Memory B cell (primary cell): ENCODE measurements at places on chromosomes 2 and 18.

DNA sequence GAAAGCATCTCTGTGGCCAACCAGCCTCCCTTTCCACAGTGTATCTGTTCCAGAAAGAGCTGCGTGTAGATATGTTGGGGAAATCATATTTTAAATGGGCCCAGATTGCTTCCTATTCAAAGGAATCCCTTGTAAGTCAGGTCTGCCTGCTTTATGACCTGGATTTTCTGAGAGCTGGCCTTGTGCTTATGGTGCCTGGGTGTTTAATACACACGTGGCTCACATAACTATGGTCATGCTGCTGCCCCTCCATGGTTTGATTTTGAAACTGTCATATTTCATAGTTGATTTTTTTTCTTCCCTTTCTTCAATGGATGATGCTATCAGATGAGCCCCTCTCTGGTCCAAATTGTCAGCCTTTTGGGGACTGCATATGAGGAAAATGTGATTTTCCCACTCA lies 111.5 kb upstream of the CNGA3 start:
- H3K4me1 ChIP-seq, result no peaks in the 10 kb centered on the region
- no peak overlapping the region for H3K27ac ChIP-seq
- DNase-seq, result no peak
- H3K4me3 ChIP-seq, result no peak overlapping the region

GRCh38 chr2:95356821-95357700 lies 45.4 kb upstream of the FAHD2A start:
- peaks cover 5% of the 10 kb centered on the region for H3K27me3 ChIP-seq
- H3K4me3 ChIP-seq, result no peak overlapping the region
- no peaks in the 10 kb centered on the region for H3K4me1 ChIP-seq

DNA sequence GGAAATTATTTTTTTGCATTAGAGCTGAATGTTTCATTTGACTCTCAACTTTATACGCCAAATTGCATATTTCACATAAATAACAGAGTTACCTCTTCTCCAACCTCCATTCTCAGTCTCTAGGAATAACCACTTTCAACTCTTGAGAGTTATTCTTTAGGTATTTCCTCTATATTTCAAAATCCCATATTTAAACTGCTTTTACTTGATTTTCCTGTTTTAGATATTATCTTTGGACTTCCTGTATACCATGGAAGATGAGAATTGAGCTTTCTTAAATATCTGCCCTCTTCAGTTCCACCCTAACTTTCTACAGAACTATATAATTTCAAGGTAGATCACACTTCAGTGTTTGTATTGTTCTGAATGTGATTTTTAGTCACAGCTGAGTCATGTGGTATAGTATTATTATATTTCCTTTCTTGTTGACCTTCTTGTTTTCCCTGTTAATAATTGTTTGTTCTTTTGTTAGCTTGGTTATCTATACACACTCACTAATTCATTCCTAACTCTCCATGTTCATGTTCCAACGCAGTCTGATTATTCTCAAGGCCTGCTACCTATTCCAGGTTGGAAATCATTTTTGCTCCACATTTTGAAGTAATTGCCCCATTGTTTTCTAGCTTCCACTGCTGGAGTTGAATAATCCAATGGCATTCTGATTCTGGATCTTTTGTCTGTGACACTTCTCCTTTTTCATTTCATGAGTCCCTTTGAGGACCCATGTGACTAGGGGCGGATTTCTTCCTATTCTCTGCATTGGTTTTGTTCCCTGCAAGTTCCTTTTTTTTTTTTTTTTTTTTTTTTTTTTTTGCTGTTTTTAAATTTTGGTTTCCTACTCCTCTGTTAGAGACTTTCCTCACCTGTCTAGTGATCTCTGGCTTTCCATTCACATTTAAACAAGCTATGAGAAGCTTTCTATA lies 156.8 kb upstream of the RBMS1 start:
- no peaks in the 10 kb centered on the region for H3K36me3 ChIP-seq
- no peak for DNase-seq
- no peak overlapping the region for H3K27ac ChIP-seq
- H3K4me1 ChIP-seq, result peaks cover 5% of the 10 kb centered on the region
- no peaks in the 10 kb centered on the region for H3K27me3 ChIP-seq
- no peak overlapping the region for H3K4me3 ChIP-seq

GRCh38 chr2:74845217-74845751 lies 11.4 kb downstream of the HK2 start:
- H3K27ac ChIP-seq, result no peak overlapping the region
- no peak overlapping the region for H3K4me3 ChIP-seq
- no peaks in the 10 kb centered on the region for H3K27me3 ChIP-seq
- DNase-seq, result no peak
- H3K36me3 ChIP-seq, result peaks cover 4% of the 10 kb centered on the region
- peaks cover 44% of the 10 kb centered on the region for H3K4me1 ChIP-seq

DNA sequence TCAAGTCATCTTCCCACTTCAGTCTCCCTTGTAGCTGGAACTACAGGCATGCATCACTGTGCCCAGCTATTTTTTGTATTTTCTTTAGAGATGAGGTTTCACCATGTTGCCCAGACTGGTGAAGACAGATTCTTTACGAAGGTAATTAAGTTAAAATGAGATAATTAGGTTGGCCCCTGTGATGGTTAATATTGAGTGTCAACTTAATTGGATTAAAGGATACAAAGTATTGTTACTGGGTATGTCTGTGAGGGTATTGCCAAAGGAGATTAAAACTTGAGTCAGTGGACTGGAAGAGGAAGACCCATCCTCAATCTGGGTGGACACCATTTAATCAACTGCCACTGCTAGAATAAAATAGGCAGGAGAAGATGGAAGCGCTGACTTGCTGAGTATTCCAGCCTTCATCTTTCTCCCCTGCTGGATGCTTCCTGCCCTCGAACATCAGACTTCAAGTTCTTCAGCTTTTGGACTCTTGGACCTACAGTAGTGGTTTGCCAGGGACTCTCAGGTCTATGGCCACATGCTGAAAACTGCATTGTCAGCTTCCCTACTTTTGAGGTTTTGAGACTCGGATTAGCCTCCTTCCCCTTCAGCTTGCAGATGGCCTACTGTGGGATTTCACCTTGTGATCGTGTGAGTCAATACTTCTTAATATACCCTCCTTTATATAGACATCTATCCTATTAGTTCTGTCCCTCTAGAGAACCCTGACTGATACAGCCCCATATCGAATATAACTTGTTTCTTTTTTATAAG lies 269.1 kb downstream of the TMX3 start:
- no peaks in the 10 kb centered on the region for H3K27me3 ChIP-seq
- H3K36me3 ChIP-seq, result no peaks in the 10 kb centered on the region
- H3K4me1 ChIP-seq, result no peaks in the 10 kb centered on the region
- H3K27ac ChIP-seq, result no peak overlapping the region
- no peak overlapping the region for H3K4me3 ChIP-seq
- DNase-seq, result no peak

GRCh38 chr2:130920415-130921163 lies 83.9 kb downstream of the ARHGEF4 start:
- no peaks in the 10 kb centered on the region for H3K4me1 ChIP-seq
- H3K36me3 ChIP-seq, result no peaks in the 10 kb centered on the region
- DNase-seq, result peak; percentile 20
- peaks cover 3% of the 10 kb centered on the region for H3K27me3 ChIP-seq
- H3K27ac ChIP-seq, result no peak overlapping the region

DNA sequence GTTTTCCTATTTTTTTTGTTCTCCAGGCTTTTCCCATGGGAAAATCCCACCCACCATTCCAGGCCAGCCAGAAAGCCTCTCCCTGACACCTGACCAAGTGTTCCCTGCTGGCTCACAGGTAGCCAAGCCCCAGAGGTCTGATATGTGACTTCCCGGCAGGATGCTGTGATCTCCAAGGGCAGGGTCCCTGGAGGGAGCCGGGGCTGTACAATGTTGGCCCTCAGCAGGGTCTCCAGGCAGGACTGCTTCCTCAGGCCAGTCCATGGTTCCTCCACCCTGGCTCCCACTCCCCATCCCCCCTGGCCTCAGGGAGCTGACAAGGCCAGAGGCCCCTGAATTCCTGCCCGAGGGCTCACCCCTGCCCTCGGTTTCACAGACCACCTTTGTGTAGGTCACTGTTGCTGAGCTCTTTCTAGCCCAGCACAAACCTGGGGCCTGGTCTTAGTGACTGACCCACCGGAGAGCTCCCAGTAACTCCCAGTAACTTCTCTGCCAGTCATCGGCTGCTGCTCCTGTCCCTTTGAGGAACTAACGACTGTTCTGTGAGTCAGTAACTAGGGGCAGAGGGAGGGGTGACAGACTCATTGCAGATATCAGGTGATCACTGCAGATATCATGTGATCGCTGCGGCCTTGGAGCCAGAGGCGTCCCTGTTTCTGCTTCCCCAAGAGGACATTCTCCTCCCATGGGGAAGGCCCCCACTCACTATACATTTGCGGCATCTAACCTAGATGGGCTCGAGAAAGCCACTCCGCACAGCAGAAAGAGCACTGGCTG lies 38.7 kb downstream of the SDC1 start:
- DNase-seq, result no peak
- no peaks in the 10 kb centered on the region for H3K4me1 ChIP-seq
- no peak overlapping the region for H3K4me3 ChIP-seq
- peaks cover 5% of the 10 kb centered on the region for H3K27me3 ChIP-seq
- H3K27ac ChIP-seq, result no peak overlapping the region

DNA sequence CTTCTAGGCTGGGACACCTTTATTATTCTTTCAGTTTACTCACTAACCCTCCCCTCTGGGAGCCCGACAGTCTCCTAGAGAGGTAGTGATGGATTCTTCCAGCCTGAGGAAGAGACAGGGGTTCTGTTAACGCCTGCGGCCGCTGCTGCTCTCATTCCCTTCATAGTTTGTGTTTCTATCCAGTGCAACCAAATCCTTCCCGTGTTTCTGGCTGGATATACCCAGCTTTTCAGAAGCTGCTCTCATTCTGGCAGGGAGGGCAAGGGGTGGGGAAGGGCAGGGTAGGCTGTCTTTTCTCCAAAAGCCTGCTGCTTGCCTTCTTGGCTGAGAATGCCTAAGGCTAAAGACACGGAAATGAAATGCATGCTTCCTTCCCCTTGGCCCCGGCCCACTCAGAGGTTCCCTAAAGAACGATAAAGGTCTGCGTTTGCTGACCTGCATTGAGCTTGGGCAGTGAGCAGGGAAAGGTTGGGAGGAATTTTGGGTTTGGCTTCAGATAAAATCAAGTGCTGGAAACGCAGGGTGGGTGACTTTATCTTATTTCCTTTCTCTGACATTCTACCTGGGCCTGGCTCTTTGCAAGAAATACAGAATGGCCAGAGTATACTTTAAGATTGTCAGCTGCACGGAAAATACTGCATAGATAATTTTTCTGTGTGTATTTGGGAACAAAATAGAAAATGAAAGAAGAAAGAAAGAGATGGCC lies 390.9 kb downstream of the NBAS start:
- H3K4me3 ChIP-seq, result no peak overlapping the region
- H3K36me3 ChIP-seq, result peaks cover 28% of the 10 kb centered on the region
- no peaks in the 10 kb centered on the region for H3K27me3 ChIP-seq
- DNase-seq, result no peak
- H3K4me1 ChIP-seq, result no peaks in the 10 kb centered on the region

DNA sequence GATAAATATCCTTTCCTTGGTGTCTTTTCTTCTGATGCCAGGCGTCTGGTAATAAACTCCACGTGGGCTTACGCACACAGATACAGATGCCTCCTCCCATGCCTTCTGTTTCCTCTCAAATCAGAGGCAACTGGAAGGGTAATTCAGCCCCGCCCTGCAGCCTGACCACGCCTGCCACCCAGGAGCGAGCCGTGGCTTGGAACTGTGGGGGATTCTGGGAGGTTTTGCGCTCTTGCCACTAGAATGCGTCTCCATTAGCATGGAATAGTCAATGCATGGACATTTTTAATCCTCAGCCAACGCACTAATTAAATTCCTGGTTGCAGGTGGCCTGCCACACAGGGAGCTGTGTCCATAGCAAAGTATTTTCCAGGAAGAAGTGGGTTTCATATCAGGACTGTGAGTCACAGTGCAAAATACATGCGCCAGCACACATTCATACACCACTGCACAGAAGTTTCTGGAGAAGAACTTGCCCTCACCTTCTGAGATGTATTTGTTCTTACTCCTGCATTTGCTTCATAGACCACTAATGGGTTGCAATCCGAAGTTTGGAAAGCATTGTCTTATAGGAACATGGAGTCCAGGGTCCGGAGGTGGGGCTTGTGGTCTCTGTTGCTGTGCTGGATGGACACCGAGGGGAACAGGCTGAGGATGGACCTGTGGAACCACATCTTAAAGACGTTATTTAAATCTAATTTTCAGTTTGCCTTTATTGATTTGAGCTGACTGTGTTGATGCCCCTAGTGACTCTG lies 151.4 kb downstream of the LDLRAD4 start:
- H3K36me3 ChIP-seq, result no peaks in the 10 kb centered on the region
- no peak for DNase-seq
- peaks cover 6% of the 10 kb centered on the region for H3K27me3 ChIP-seq
- peak overlapping the region; percentile 20 for H3K27ac ChIP-seq

DNA sequence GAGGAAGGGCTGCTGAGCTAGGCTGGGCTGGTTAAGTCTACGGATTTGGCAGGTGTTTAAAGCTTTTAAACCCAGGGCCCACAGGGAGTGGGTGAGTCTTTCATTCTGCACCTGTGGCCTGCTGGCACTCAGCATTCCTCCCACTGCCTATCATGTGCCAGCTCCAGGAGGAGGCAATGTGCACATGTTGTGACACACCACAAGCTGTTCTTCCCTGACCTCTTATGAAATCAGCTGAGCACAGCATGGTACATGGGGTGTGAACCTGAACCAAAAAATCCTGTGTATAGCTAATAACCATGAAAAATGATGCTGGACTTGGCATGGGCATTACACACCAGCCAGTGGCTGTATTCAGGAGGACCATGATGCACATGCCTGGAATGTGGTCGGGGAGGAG lies 297.9 kb upstream of the MMADHC start:
- no peak for DNase-seq
- no peaks in the 10 kb centered on the region for H3K36me3 ChIP-seq
- no peak overlapping the region for H3K4me3 ChIP-seq
- no peak overlapping the region for H3K27ac ChIP-seq

DNA sequence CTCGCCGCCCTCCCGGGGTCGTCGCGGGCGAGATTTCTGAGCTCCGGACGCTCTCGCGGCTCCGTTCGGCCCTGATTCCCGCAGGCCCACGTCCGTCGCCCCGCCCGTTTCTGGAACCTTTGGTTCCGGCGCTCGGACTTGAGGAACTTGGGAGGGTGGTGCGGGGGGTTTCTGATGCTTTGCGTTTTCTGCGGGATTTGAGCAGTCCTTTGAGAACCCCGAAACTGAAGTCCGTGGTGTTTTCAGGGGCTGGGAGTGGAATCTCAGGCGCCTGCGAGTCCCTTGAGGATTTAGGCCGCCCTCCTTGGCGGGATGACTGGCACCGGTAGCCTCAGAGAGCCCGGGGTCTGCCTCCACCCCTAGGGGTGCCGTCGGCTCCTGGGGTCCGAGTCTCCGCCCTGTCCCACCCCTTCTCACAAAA lies 336 bp downstream of the THNSL2 start:
- no peak for DNase-seq
- peaks cover 9% of the 10 kb centered on the region for H3K4me1 ChIP-seq
- no peaks in the 10 kb centered on the region for H3K36me3 ChIP-seq
- no peaks in the 10 kb centered on the region for H3K27me3 ChIP-seq

- DNase-seq, result no peak
- H3K27me3 ChIP-seq, result peaks cover 5% of the 10 kb centered on the region
- H3K36me3 ChIP-seq, result peaks cover 2% of the 10 kb centered on the region
- H3K27ac ChIP-seq, result no peak overlapping the region
Observed at GRCh38 chr18:59802031-59802430, 97.8 kb upstream of the PMAIP1 start.
